ENCODE measurements at places on chromosomes 2 and 18. TPM values are rescaled to one million over a fixed set of nuclear protein-coding genes. Genes with fewer than 3 reads are reported as not detected.

DNA sequence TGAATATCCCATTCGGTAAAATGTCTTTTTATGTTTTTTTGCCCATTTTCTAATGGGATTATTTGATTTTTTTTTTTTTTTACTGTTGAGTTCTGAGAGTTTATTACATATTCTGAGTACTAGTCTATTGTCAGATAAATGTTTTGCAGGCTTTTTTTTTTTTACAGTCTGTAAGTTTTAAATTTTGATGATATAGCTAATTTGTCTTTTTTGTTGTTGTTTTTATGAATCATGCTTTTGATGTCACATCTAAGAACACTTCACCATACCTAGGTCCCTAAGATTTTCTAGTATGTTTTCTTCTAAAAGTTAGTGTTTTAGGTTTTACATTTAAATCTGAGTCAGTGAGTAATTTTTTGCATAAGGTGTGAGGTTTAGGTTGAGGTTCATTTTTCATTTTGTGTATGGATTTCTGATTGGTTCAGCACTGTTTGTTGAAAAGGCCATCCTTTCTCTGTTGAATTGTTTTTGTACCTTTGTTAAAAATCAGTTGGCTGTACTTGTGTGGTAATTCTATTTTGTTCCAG lies 40.7 kb downstream of the PTPN4 start:
- DNase-seq: no peak
- no peak overlapping the region for H3K27ac ChIP-seq

- no peaks in the 10 kb centered on the region for H3K4me1 ChIP-seq
- no peak for DNase-seq
- H3K27me3 ChIP-seq: no peaks in the 10 kb centered on the region
- H3K4me3 ChIP-seq: no peak overlapping the region
- no peaks in the 10 kb centered on the region for H3K36me3 ChIP-seq
Observed at GRCh38 chr2:43240766-43241150, 14.4 kb upstream of the ZFP36L2 start.

- no peaks in the 10 kb centered on the region for H3K27me3 ChIP-seq
- no peak overlapping the region for H3K4me3 ChIP-seq
- H3K27ac ChIP-seq: no peak overlapping the region
- DNase-seq: no peak
- H3K4me1 ChIP-seq: peaks cover 8% of the 10 kb centered on the region
Observed at GRCh38 chr2:240921995-240922244, 15.8 kb downstream of the CROCC2 start.

DNA sequence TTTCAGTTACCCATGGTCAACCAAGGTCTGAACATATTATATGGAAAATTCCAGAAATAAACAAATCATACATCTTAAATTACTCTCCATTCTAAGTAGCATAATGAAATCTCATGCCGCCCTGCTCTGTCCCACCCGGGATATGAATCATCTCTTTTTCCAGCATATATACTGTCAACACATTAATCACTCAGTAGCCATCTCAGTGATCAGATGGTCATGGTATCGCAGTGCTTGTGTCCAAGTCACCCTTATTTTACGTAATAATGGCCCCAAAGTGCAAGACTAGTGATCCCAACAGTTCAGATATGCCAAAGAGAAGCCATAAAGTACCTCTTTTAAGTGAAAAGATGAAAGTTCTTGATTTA lies 43.8 kb downstream of the OSBPL6 start:
- no peaks in the 10 kb centered on the region for H3K27me3 ChIP-seq
- no peak overlapping the region for H3K27ac ChIP-seq
- H3K36me3 ChIP-seq: no peaks in the 10 kb centered on the region
- H3K4me1 ChIP-seq: peaks cover 8% of the 10 kb centered on the region
- H3K4me3 ChIP-seq: no peak overlapping the region

DNA sequence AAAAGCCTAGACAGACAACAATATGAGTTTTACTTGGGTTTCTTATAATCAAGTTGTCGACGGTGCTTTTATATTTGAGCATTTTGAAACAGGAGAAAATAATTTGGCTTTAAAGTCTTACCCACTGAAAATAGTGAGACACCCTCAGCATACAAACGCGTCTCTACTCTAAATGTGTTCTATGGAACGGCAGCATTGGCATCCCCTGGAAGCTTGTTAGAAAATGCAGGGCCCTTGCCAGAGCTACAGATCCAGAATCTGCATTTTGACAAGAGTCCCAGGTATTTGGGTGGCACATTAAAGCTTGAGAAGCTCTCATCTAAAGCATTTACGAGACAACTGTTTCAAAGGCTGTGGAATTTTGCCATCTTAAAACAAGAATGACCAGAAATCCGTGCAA lies 163.5 kb downstream of the PID1 start:
- H3K27ac ChIP-seq: no peak overlapping the region
- H3K4me3 ChIP-seq: no peak overlapping the region
- H3K27me3 ChIP-seq: no peaks in the 10 kb centered on the region
- H3K4me1 ChIP-seq: no peaks in the 10 kb centered on the region
- no peaks in the 10 kb centered on the region for H3K36me3 ChIP-seq

- DNase-seq: no peak
- H3K4me1 ChIP-seq: peaks cover 22% of the 10 kb centered on the region
- no peak overlapping the region for H3K4me3 ChIP-seq
Observed at GRCh38 chr2:27088634-27089033, 2.1 kb downstream of the KHK start.

DNA sequence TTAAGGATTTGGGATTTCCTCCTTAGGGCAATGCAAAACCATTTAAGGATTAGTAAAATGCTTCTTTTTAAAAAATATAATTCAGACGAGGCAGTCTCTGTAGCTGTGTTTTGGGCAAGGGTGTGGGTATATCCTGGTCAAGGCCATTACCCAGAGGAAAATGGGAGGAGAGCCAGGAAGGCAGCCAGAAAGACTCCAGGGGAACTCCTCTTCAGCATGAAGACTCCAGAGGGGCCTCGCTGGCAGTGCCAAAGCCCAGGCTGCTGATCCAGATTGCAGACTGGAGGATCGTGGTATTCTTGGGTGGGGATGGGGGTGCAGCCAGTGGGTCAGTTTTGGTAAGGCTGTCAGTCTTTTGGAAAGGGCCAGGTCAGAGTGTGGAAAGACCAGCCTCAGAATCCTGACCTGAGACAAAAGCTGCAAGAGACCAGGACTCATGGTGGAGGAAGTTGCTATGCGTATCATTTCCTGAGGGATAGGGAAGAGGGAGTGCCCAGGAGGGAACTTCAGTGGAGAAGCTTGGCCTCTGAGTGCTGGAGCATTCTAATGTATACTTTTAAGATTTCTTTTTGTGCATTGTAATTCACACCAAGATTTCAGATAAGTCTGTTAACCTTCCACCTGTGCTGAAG lies 20.9 kb upstream of the RAB11FIP5 start:
- no peaks in the 10 kb centered on the region for H3K4me1 ChIP-seq
- H3K36me3 ChIP-seq: no peaks in the 10 kb centered on the region
- no peaks in the 10 kb centered on the region for H3K27me3 ChIP-seq
- no peak overlapping the region for H3K27ac ChIP-seq
- DNase-seq: no peak

- peak; percentile 75 for DNase-seq
- H3K27ac ChIP-seq: no peak overlapping the region
- H3K36me3 ChIP-seq: no peaks in the 10 kb centered on the region
- H3K27me3 ChIP-seq: no peaks in the 10 kb centered on the region
Observed at GRCh38 chr2:112582314-112582746, 2.1 kb upstream of the CHCHD5 start.

DNA sequence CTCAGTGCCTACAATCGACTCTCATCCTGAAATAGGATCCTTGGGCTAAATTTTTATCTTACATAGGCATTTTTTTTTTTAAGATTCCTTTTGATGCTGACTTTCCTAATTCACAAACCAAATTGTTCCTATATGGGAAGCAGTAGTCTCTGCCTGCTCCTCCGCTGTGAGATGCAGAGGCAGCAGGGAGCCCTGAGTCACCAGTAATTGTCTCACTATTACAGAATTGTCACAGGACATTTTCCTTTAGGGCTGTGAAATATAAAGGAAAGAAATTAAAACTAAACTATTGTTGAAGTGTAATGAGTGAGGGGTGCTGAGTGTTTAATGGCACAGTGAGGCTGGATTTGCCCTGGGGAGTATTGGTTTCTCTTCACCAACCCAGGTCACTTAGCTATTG lies 63.8 kb downstream of the MYO3B start:
- no peak overlapping the region for H3K4me3 ChIP-seq
- no peak for DNase-seq
- H3K4me1 ChIP-seq: no peaks in the 10 kb centered on the region
- no peak overlapping the region for H3K27ac ChIP-seq
- peaks cover 10% of the 10 kb centered on the region for H3K27me3 ChIP-seq

DNA sequence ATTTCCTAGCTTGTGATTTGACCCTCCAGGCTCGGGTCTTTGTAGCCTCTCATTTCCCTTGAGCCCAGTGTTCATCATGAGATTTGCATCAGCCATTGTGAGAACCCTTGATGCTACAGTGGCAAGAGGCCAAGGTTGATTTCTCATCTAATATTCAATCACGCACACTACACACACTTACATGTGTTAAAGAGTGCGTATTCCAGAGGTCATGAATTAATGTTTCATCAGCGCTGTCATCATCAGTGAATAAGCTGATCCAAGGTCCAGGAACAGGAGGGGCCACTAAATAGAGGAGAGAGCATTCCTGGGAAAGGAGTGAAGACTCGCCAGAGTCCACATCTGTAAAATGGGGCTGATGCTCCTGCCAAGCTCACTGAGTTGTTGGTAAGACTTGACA lies 276.1 kb upstream of the SIX2 start:
- no peak for DNase-seq
- H3K4me1 ChIP-seq: peaks cover 12% of the 10 kb centered on the region
- no peaks in the 10 kb centered on the region for H3K27me3 ChIP-seq
- no peak overlapping the region for H3K27ac ChIP-seq
- H3K4me3 ChIP-seq: no peak overlapping the region

DNA sequence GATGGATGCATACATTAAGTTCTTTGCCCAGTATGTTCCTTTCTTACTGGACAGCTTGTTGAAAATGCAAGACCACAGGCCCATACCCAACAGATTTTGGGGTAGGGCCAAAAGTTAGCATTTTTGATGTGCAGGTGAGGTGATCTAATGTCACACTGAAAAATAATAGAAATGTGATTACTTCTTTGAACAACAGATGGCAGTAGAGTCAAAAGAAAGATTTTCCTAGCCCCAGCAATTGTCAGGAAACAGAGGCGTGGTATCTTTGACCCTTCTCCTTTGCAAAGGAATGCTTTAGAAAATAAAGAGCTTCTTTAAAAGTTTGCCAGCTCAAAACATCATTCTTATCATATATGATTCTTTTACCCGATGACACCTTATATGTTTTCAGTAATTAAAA lies 343.6 kb upstream of the SYT4 start:
- H3K4me1 ChIP-seq: peaks cover 7% of the 10 kb centered on the region
- no peaks in the 10 kb centered on the region for H3K27me3 ChIP-seq
- H3K27ac ChIP-seq: no peak overlapping the region
- H3K4me3 ChIP-seq: no peak overlapping the region

GRCh38 chr18:40243607-40244006 lies 1711.4 kb upstream of the PIK3C3 start:
- H3K27ac ChIP-seq: no peak overlapping the region
- DNase-seq: no peak
- no peak overlapping the region for H3K4me3 ChIP-seq

- no peaks in the 10 kb centered on the region for H3K36me3 ChIP-seq
- no peak for DNase-seq
- no peaks in the 10 kb centered on the region for H3K27me3 ChIP-seq
- H3K4me1 ChIP-seq: peaks cover 17% of the 10 kb centered on the region
Observed at GRCh38 chr2:204491528-204491927, 53.7 kb upstream of the PARD3B start.

GRCh38 chr2:46669996-46670793 lies 190.8 kb downstream of the TMEM247 start:
- no peak for DNase-seq
- H3K4me3 ChIP-seq: no peak overlapping the region
- H3K4me1 ChIP-seq: peaks cover 3% of the 10 kb centered on the region
- no peak overlapping the region for H3K27ac ChIP-seq

- H3K4me3 ChIP-seq: no peak overlapping the region
- peak overlapping the region; percentile 82 for H3K27ac ChIP-seq
- DNase-seq: peak; percentile 73
Observed at GRCh38 chr2:102065675-102066252, 74.0 kb downstream of the IL1R2 start.

DNA sequence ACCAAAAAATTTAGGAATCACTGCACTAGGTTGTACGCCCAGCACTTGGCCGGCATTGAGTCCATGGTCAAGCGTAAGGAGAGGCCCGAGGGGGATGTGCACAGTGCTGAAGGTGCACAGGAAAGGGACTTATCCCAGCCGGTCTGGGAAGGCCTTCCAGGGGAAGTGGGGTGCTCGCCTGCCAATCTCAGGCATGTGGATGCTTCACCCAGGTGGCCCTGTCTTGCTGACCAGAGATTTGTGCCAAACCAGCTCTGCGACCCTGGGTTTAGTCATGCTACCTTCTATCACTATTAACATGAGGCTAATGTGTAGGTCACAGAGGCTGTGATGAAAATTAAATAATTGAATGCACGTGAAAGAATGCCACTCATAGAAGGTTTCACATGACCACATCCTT lies 1.7 kb upstream of the ITM2C start:
- no peak for DNase-seq
- H3K4me1 ChIP-seq: peaks cover 19% of the 10 kb centered on the region
- H3K27ac ChIP-seq: no peak overlapping the region
- no peak overlapping the region for H3K4me3 ChIP-seq

DNA sequence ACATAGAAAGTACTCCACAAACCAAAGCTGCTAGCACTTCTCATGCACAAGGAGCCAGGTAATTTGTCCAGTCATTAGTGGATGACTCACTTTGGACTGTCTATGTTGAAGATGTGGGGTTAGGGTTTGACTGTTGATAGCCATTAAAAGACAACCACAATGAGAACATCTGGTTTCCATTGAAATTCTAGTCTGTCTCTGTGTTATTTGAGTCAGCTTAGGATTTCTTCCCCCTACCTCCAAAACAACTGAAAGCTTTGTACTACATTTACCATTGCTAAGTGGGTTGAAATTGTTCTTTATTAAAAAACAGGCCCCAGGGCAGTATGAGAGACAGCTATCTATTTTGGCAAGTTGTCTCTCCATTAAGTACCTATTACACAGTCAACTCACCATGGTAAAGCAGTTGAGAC lies 50.2 kb upstream of the ANKRD44 start:
- no peaks in the 10 kb centered on the region for H3K27me3 ChIP-seq
- peaks cover 3% of the 10 kb centered on the region for H3K4me1 ChIP-seq
- no peak overlapping the region for H3K4me3 ChIP-seq
- no peak for DNase-seq
- H3K36me3 ChIP-seq: no peaks in the 10 kb centered on the region

GRCh38 chr2:195824478-195824877 lies 167.5 kb downstream of the SLC39A10 start:
- H3K4me1 ChIP-seq: no peaks in the 10 kb centered on the region
- H3K36me3 ChIP-seq: no peaks in the 10 kb centered on the region
- DNase-seq: no peak
- H3K4me3 ChIP-seq: no peak overlapping the region

- no peaks in the 10 kb centered on the region for H3K36me3 ChIP-seq
- no peak for DNase-seq
- H3K4me3 ChIP-seq: peak overlapping the region; percentile 20
- H3K27ac ChIP-seq: peak overlapping the region; percentile 93
- H3K27me3 ChIP-seq: peaks cover 13% of the 10 kb centered on the region
Observed at GRCh38 chr18:9707381-9708056, 582 bp upstream of the RAB31 start.

IER3IP1 gene
- 33.8 TPM for polyA plus RNA-seq

CAPN13 gene
- 5.9 TPM for polyA plus RNA-seq

HK2 gene
- polyA plus RNA-seq: 25.4 TPM

CENPA gene
- polyA plus RNA-seq: 5.5 TPM

C2orf72 gene
- 64.1 TPM for polyA plus RNA-seq

GKN2 gene
- not detected for polyA plus RNA-seq

GAL3ST2 gene
- not detected for polyA plus RNA-seq

Data from hepatocyte (in vitro differentiated cells).